Activated CD4-positive, alpha-beta memory T cell treated with anti-CD3 and anti-CD28 coated beads, Interleukin-2, amount 10 ng/mL, durations not matched to agents 7 days and 5 days (primary cell): ENCODE measurements at places on chromosomes 1 and 21.

GRCh38 chr1:216847397-216848036 is 124.3 kb upstream of the ESRRG start:
- DNase-seq: no peak

DNA sequence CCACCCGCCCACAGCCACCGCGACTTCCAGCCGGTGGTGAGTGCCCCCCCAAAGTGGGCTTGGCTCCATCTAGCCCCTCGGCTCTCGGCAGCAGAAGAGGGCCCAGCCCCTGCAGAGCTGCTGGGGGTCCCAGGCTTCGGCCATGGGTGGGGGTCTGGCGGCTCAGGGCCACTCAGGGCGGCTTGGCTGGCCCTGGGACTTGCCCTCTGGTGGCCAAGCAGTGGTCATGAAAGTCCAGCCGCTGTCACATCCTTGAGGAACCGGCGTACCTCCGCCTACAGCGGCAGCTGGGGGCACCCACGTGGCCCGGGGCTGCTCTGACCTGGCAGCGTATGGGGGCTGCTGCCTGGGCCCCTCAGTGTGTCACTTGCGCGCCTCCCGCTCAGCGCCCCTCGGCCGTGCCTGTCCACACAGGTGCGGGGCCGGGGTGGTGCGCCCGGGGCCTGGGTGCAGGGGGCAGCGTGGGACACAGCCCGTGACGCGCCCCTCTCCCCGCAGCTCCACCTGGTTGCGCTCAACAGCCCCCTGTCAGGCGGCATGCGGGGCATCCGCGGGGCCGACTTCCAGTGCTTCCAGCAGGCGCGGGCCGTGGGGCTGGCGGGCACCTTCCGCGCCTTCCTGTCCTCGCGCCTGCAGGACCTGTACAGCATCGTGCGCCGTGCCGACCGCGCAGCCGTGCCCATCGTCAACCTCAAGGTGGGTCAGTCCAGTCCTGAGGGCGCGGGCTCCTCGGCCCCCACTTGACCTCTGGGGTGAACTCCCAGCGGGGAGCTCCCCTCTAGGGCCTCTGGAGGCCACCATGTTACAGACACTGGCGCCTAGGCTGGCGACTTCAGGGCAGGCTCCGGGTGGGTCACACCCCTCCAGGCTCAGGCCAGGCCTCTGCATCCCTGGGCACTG is 32.4 kb downstream of the SLC19A1 start:
- no peak for DNase-seq

- DNase-seq: no peak
Observed at GRCh38 chr1:208047476-208047934, 136.6 kb upstream of the CD34 start.

DNA sequence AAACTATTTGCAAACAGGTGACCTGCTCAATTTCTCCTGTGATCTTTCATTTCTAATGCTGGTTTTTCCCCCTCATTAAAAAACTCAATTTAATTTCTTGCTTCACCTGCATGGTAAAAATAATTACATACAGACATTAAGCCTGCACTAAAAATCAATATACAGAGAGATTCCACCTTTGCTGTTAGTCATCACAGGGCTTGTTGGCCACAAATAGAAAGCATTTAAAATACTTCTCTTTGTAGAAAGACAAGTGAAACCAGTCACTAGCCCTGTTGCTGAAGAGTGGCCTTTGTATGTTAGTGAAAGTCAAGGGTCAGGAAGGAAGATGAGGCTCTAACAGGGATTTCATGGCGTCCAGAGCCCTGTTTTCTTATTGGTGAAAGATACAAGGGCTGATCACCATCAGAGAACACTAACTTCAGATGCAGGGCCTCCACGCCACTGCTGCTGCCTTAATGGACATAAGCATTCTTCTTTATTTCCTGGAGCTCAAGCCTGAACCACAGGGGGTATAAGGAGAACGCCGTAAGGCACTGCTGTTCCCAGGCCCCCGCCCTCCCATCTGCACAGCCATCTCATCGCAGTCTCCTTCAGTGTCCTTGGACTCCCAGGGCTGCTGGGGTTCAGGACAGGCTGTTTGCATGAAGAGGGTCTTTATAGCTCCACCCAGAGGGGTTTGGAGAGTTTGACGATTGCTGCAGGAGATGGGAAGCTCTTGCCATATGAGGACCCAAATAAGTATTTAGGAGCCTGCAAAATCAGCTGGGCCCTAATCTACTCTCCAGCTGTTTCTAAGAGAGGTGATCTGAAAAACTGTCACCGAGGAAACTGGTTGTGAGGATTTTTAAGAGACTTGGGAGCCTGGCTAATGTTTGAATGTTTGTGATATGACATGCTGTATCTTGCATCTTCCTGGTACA is 117.3 kb upstream of the IRF2BP2 start:
- DNase-seq: no peak

GRCh38 chr21:41217671-41218385 is 49.9 kb downstream of the BACE2 start:
- DNase-seq: no peak

GRCh38 chr1:96559181-96559580 is 162.4 kb upstream of the PTBP2 start:
- DNase-seq: no peak

GRCh38 chr1:41277371-41277975 is 35.4 kb upstream of the SCMH1 start:
- no peak for DNase-seq

DNA sequence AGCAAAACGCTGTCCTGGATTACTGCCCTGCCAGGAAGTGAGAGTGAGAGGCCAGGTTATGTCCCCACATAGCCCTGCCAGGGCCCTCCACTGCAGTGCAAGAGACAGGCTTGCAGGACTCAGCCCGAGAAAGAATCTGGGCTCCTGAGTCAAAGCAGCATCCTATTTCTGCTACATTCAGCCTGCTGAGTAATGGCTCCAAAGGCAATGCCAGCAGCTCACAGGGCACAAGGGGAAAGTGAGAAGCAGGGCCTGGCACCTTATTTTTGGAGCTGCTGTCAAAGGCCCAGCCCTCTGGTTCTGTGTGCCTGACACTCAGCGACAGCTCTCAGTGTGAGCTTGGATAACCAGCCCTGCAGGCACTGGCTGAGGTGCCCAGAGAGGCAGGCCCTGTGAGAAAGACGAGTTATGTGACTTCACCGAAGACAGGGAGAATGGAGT is 83.9 kb downstream of the DTL start:
- DNase-seq: no peak

- no peak for DNase-seq
Observed at GRCh38 chr1:248366609-248367008, 5.1 kb downstream of the OR2T4 start.

DNA sequence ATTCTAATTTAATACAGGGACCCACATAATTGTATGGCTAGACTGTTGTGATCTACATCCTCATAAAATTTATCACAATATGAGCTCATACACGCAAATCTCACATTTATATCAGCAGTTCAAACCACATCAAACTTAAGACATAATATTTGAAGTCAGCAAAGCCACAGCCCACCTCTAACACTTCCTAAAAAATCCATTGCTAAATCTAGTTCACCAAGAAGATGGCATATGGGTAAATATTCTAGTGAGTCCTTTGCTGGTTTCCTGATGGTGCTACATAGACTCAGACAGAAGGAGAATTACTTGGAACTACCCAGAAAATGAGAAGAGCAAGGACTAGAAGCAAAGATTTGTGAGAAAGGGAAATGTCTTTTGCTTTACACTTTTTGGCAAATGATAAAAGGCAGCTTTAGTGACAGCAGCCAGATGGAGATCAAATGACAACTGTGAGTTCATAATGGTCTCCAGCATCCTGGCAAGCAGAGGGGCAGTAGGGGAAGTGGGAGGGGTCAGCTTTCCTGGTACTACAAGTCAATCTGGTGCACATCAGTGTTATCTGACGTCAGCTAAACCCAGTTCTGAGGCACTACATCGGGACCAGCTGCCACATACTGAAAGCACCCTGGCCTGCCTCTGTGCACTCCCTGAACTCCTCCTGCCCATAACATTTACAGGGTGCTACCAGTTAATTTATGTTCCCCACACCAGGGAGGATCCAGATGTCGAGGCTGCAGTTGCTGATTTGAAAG is 10.6 kb upstream of the GADD45A start:
- DNase-seq: peak; percentile 58

DNA sequence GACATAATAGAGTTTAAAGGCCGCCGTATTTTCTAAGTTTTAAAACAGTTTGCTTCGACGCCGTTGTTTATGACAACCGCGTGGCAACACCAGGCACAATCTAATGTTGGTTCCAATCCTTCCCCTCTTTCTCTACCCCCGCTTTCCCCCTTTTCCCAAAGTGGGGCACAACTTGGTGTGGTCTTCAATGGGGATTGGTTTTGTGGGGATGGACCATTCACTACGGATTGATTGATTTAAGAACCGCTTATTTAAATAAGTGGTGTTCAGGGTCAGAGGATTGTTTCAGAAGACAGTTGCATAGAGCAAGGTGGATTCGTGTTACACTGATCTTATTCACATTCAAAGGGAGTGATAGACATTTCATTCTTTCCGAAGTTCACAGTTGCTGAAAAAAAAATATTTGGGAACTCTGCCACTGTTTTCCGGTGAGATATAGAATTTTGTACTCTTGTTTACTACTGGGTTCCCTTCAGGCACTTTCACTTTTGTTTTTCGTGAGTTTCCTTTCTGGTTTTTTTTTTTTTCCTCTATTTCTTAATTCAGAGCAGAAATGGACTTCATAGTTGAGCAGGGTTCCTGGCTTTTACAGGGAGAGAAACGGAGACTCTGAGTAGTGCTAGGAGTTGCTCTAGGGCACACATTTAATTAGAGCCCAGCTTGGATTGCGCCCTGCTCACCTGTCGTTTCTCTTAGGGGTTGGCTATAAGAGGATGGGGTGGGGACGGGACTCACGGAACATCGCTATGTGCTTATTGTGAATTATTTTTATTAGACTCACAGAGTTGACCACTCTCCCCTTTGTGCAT is 79.6 kb upstream of the AK4 start:
- peak; percentile 24 for DNase-seq

DNA sequence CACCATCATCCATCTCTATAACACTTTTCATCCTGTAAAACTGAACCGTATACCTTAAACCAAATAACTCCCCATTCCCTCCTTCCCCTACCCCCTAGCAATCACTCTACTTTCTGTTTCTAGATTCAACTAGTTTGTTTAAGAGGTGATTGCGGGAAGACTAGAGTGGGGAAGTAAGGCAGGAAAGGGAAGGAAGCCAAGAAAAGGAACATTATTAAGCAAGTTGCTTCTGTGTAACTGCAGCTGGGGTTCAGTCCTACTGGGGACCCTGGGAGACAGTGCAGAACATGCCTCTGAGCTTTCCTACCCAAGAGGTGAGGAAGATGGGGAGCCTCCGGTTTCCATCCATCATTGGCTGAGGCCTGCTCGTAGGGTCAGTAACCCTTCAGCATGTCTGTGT is 28.9 kb upstream of the H3-3A start:
- DNase-seq: no peak

GRCh38 chr1:176539018-176539417 is 76.0 kb downstream of the PAPPA2 start:
- DNase-seq: no peak

DNA sequence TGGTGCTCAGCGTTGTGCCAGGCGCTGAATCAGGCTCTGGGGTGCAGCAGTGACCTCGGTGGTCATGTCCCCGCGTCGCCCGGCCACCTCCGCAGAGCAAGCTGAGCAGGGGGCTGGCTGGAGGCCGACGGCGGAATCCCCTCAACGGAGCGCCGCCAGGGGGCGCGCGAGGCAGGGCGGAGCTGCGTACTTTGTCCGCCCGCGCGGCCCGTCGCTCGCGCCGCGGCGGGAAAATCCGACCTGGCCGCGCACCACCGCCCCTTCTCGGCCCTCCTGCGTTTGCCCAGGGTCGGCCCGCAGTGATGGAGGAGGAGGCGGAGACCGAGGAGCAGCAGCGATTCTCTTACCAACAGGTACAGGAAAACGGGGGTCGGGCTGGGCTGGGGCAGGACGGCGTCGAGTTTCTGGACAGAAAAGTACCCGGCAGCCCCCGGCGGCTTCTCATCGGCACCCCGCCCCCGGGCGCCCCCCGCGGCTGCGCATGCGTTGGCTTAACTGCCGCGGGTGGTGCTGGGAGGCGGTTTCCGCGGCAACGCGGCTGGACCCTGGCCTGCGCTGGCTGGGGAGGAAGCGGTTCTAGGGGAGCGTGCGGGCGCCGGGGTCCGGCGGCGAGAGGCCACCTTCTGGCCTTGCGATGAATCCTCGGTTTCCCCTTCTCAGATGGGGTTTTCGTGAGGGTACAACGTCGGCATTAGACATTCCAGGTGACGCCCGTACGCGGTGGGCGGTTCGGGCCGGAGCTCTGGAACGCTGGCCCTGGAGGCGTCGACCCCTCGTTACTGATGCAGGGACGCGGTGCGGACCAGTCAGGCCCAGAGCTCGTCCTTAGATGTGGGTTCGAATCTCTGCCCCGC is at the start of gene CENPS:
TSS of gene CENPS (plus strand) at position 218 of the 854 bp plus-strand sequence. CDS start at position 303, 85 bp downstream.
- peak; percentile 85 for DNase-seq

DNA sequence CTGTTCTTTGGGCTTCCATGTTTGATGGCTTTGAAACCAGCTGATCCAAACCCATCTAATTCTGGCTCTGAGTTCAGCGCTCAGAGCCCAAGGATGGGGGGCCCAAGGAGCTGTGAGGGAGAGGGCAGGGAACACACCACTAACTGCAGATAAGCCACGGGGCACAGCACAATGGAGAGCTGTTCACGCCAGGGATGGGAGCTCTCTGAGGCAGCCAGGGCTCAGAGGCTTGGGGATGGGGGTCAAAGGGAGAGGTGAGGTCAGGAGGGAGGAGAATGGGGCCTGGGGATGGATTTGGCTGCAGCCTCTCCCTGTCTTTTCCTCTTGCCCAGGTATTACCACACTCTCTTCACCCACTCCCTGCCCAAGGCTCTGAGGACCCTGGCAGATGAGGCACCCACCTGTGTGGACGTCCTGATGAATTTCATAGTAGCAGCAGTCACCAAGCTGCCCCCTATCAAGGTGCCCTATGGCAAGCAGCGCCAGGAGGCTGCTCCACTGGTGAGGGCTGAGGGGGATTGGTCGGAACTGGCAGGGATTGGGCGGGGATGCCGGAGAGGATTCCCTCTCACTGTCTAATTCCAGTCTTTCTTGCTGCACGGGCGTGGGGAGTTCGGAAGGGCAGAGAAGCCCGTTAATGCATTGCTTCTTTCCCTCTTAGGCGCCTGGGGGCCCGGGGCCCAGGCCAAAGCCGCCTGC is 11.3 kb downstream of the SLC30A2 start:
- no peak for DNase-seq

GRCh38 chr1:22297999-22298398 is 153.7 kb upstream of the ZBTB40 start:
- DNase-seq: no peak

DNA sequence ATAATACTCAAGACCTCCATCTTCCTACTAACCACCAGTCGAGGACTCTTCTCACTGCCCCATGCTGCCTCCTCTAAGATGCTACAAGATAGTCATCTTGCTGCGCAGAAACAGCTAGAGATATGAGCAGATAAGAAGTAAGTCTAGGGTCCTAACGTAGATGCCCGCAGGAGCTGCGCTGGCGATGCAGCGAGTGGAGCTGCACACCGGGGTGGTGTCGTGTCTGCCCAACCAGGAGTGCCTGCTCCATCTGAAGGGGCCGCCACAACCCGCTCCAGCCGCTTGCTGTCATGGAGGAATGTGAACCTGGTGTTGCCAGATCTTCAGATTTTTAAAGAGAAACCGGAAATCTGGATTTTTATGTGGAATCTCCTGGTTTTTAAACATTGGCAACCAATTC is 175.1 kb downstream of the VPS13D start:
- DNase-seq: no peak

- no peak for DNase-seq
Observed at GRCh38 chr21:42630626-42631025, 22.8 kb upstream of the PDE9A start.

GRCh38 chr1:9809100-9809510 is 14.7 kb downstream of the CLSTN1 start:
- DNase-seq: no peak
